ENCODE measurements at places on chromosomes 2 and 18.

DNA sequence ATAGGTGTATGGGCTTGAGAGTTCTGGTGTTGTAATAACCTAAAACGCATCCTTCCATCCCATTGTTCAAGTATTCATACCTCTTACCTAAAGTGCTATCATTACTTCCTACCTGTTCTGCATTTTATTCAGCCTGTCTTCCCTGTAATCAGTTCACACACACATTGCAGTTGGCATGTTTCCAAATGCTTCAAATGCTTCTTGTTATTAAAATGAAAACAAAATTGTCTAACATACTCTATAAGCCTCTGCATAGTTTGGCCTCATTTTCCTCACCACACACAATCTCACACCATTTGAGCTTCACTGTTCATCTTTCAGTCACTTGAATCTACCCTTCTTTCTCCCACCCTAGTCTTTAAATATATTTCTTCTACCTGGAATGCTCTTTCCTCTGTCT, 1178.2 kb upstream of the NRXN1 start:
- DNase-seq: no peak

DNA sequence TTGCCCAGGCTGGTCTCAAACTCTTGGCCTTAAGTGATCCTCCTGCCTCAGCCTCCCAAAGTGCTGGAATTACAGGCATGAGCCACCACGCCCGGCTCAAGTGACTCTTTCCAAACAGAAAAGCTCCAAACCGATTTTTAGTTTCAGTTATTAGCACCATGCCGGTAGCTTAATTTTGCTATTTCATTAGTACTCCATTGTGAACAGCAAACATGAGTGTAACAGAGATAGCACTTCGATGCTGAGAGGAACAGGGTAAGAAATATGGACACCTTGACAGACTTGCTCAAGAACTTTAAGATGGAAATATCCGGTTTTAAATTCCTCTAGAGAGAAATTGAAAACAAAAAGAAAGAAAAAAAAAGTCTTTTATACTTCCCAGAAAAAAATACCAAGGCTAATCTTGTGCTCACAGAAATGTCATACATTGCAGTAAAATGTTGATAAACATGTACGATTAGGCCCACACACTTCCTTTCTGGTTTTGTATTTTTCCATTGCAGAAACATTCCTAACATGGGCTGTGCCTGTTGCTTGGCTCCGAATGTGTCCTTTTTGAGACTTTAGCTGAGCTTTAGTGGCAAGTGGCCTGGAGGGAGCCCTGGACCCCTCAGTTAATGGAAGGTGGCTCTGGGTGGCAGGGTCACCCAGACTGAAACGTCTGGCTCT, 18.3 kb downstream of the FHL2 start:
- DNase-seq: no peak

GRCh38 chr2:239049421-239050251, 201.8 kb downstream of the TWIST2 start:
- no peak for DNase-seq

- DNase-seq: no peak
These were observed 51.2 kb downstream of the MGAT5 start for GRCh38 chr2:134305109-134305491.

GRCh38 chr18:75267643-75268363, 57.2 kb downstream of the TSHZ1 start:
- DNase-seq: no peak

DNA sequence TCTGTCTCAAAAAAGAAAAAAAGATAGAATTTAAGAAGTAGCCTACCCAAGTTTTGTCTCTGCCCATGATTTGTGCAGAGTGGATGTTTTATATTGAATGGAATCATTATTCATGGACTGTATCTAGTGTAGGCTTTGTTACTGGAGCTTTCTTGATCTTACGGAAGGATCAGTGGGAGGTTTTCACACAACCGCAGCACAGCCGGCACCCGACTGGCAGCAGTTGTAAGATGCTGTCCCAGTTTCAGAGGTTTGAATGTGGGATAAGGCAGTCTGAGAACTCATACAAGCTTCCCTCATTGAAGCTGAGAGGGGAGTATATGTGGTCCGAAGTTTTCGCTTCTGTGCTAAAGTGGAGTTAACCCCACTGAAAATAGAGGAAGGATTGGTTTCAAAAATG, 19.7 kb upstream of the SAG start:
- no peak for DNase-seq

DNA sequence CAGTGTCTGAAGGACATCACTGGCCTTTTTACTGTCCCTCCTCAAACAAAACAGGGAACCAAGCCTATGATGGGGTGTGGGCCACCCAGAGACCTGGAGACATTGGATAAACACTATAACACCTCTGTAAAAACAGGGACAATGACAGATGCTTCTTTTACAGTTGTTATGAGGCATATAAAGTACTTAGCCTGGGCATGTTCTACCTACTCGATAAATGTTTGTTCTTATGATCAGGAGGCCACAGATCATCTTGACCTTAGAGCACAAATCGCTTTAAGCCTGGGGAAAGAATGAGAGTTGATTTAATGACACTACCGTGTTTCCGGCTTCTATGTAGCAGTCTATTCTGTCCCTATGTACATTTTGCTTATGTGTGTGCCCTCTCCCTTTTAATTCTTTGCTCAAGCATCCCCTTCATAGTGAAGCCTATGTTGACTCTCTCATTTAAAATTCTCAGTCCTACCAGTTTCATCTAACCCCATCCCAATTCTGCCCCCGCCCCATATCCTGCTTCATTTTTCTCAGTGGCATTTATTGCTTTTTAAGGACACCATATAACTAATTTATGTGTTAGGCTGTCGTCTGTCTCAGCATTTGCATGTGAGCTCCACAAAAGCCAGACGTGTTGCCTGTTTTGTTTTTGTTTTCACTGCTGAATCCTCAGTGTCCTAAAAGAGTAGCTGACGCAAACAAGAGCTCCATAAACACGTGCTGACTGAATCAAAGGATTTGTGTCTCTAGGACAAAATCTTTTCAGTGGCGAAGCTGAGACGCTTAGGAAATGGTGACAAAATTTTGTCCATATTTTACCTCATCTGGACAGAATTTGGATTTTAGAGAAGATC, 182.3 kb upstream of the ST6GAL2 start:
- DNase-seq: no peak

DNA sequence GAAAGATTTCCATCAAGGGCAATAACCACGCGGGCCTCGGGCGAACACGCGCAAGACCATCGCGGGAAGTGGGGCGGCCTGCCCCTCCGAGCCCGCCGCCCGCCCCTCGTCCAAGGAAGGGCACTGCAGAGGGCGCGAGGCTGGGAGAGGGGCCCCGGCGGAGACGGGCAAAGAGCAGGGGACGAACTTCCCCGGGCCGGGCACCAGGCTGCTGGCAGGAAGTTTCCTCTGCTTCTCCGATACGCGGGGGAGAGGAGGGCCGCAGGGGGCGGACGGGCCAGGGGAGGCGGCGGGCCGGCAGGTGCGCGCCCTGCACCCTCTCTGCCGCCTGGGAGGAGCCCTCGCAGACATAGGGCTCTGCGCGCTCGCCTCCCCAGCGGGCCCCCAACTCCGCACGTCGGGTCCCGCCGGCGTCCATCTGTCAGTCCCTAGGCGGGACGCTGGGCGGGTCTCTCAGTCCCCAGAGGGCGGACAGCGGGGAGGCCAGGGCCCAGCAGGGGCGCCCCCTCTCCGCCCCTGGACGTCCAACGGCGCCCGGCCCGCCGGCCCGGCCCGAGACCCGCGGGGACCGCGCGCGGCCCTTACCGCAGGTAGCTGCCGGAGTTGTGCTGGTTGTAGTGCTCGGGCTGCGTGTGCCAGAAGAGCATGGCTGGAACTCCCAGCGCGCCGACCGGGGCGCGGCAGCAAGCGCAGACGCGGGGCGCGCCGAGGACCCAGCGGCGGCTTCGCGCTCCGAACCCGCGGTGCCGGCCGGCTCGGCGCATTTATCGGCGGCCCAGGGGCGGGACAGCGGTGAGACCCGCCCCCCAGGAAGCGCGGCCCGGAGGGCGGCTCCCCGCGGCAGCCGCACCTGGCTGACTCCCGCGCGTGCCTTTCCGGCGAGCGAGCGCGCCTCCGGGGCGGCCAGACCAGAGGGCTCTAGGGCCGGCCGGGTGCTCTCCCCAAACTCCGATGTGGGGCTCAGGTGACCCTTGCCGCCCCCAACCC, at the start of gene TFCP2L1:
TSS of gene TFCP2L1 (minus strand) at position 740 of the 987 bp plus-strand sequence. CDS start at position 647, 93 bp downstream.
- DNase-seq: no peak

GRCh38 chr2:8620611-8621382, 61.1 kb upstream of the ID2 start:
- DNase-seq: no peak

DNA sequence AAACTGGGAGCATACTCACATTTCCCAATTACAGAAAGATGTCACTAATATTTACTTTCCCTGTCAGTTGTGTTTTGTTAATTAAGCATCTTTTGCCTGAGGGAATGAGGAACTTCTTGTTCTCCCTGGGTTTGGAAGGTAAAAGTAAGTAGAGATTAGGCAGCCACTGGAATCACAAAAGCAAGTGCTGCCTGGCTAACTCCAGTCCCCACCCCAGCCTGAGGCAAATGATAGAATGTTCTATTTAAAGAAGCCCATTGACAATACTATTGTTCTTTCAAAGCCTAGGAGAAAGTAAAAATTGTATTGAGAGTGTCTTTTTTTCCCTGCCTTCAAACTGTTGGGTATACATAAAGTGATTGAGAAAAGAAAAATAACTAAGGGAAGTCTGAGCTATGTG, 93.8 kb downstream of the MBD2 start:
- DNase-seq: no peak

Data from T1000 (cell line).